ENCODE measurements at places on chromosomes 13 and 19. TPM values are rescaled to one million over a fixed set of nuclear protein-coding genes. Genes with fewer than 3 reads are reported as not detected.

Gene DBP
- 37.4 TPM for polyA plus RNA-seq

Gene ZNF583
- 16.5 TPM for polyA plus RNA-seq

Gene BABAM1
- 171 TPM for polyA plus RNA-seq

Gene S1PR5
- 3.1 TPM for polyA plus RNA-seq

- H3K4me1 ChIP-seq = no peaks in the 10 kb centered on the region
- H3K27ac ChIP-seq = no peak overlapping the region
- no peaks in the 10 kb centered on the region for H3K36me3 ChIP-seq
- no peak for DNase-seq
- no peak overlapping the region for H3K4me3 ChIP-seq
Measured at GRCh38 chr19:4952945-4953344, 16.0 kb upstream of the KDM4B start.

GRCh38 chr19:47790398-47790814 lies 11.9 kb downstream of the SELENOW start:
- peak; percentile 75 for DNase-seq
- peaks cover 4% of the 10 kb centered on the region for H3K36me3 ChIP-seq
- no peak overlapping the region for H3K27ac ChIP-seq
- no peak overlapping the region for H3K4me3 ChIP-seq
- H3K4me1 ChIP-seq = no peaks in the 10 kb centered on the region

DNA sequence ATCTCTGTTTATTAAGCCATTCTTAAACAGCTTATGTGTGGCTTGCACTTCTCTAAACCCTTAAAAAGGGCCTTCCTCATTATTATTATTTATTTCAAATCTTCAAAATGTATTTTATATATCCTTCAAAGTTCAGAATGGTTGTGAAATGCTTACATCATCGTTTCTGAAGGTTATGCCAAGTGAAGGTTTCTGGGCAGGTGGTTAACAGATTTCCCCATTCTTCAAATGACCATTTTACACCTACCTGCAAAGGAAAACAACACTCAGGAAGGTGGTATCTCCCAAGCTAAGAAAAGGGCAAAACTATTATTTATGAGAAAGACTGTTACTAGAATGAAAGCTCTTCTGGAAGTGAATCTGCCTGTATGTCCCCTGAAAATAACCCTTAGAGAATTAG lies 191.6 kb downstream of the SHISA2 start:
- no peak overlapping the region for H3K4me3 ChIP-seq
- H3K4me1 ChIP-seq = no peaks in the 10 kb centered on the region
- DNase-seq = no peak
- no peaks in the 10 kb centered on the region for H3K36me3 ChIP-seq
- no peak overlapping the region for H3K27ac ChIP-seq

DNA sequence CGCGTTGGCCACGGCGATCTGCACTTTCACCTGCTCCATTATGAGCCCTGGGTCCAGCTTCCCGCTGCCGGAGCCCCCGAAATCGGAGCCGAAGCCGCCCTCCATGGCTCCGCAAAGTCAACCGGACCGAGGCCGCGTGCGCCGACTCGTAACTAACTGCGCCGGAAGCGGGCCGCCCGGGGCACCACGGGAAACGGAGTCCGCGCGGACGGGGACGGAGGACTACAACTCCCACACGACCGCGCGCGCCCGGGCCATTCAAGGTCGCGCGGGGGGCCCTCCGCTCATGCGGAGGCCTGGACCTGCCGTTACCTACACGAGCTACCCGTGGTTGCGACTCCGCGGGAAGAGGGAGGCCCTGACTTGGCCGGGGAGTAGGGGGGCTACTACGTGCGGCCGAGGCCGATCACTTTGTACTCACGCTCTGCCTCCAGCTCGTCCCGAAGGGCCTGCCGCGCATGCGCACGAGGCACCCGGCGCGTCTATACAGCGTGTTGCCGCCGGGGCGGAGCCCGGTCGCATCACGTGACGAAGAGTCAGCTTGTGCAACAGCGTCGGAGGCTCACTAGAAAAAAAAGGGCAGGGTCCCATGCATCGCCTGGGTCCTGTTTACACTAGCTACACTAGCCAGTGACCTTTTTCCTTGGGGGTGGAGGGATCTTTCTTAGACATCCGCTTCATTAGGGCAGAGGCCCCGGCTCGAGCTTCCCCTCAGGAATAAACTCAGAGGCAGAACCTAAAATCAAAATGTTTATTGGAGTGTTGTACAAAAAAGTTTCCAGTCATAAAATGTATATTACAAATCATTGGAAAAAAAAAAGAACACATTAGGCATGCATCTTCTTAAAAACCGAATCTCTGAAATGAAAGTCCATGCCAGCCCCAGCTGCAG lies at the start of gene TIMM13:
TIMM13 (minus strand) TSS at position 158 of the 892 bp plus-strand sequence; CDS start at position 105, 53 bp downstream.
- DNase-seq = peak; percentile 98
- H3K4me1 ChIP-seq = peaks cover 21% of the 10 kb centered on the region
- H3K27ac ChIP-seq = peak within 1 kb of the TSS; percentile 95
- no peaks in the 10 kb centered on the region for H3K27me3 ChIP-seq

- peaks cover 4% of the 10 kb centered on the region for H3K4me1 ChIP-seq
- no peak overlapping the region for H3K4me3 ChIP-seq
- H3K36me3 ChIP-seq = no peaks in the 10 kb centered on the region
Measured at GRCh38 chr19:31334101-31334848, 15.0 kb downstream of the TSHZ3 start.

DNA sequence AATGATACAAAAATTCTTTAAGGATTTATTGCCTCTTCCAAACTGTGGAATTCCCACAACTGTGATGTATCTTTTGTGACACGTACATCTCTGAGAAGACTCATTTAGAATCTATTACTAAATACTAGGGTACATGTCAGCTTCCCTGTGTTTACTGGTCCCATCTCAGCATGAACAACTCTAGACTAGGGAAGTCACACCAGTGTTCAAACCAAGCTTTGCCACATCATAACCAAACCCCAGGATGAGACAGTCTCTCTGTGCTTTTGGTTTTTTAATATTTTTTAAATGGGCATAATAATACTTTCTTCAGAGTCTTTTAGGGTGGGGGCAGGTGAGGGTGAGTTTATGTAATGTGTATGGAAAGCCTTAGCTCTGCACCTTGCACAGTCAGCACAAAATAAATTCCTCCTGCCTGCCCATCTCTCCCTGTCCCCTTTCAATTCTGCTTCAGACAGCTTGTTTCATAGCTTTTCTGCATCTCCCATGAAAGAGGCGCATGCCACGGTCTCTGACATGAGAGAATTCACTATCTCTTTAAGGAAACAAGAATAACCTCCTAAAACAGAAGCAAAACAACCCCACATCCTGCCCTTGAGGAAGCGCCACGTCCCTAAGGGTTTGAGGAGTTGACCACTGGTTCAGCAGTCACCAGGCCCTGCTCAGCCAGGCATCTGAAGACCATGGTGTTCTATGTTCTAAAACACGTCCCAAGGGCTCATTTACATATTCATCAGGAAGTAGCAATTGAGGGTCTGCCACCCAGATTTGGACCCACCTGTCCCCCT lies 174.5 kb downstream of the USP12 start:
- no peak overlapping the region for H3K27ac ChIP-seq
- no peaks in the 10 kb centered on the region for H3K36me3 ChIP-seq
- no peaks in the 10 kb centered on the region for H3K27me3 ChIP-seq
- no peak for DNase-seq
- no peak overlapping the region for H3K4me3 ChIP-seq
- H3K4me1 ChIP-seq = no peaks in the 10 kb centered on the region

GRCh38 chr19:5567970-5568407 lies 236 bp upstream of the TINCR start:
- no peaks in the 10 kb centered on the region for H3K4me1 ChIP-seq
- H3K4me3 ChIP-seq = no peak overlapping the region
- H3K36me3 ChIP-seq = no peaks in the 10 kb centered on the region
- no peak for DNase-seq
- peaks cover 10% of the 10 kb centered on the region for H3K27me3 ChIP-seq

- H3K4me3 ChIP-seq = no peak overlapping the region
- H3K27me3 ChIP-seq = no peaks in the 10 kb centered on the region
- no peaks in the 10 kb centered on the region for H3K36me3 ChIP-seq
- no peak overlapping the region for H3K27ac ChIP-seq
Measured at GRCh38 chr13:113169277-113170272, 11.1 kb downstream of the PROZ start.

- H3K36me3 ChIP-seq = peaks cover 30% of the 10 kb centered on the region
- H3K4me3 ChIP-seq = no peak overlapping the region
- peaks cover 4% of the 10 kb centered on the region for H3K4me1 ChIP-seq
- H3K27ac ChIP-seq = no peak overlapping the region
- DNase-seq = no peak
- no peaks in the 10 kb centered on the region for H3K27me3 ChIP-seq
Measured at GRCh38 chr13:52022356-52022755, 2.1 kb upstream of the UTP14C start.

DNA sequence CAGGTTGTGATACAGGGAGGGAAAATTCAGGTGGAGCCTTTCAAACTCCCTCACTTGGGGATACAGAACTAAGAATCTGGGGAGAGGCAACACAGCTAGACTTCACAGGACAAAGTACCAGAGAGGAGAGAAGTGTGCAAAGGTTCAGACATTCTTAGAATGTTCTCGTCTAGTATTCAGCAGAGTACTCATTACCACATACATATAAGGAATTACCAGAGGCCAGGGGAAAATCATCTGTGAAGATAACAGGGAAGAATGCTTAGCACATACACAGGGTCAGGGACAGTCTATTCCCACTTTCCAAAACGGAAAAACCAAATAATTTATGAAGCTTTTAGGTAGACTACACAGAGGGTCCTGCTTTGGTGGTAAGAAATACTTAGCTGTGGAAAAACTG lies 58.1 kb downstream of the TRPC4 start:
- no peak overlapping the region for H3K4me3 ChIP-seq
- no peaks in the 10 kb centered on the region for H3K4me1 ChIP-seq
- no peaks in the 10 kb centered on the region for H3K27me3 ChIP-seq
- H3K27ac ChIP-seq = no peak overlapping the region

All from CD4-positive, alpha-beta memory T cell (primary cell).